ENCODE measurements at places on chromosomes 6 and 20.

DNA sequence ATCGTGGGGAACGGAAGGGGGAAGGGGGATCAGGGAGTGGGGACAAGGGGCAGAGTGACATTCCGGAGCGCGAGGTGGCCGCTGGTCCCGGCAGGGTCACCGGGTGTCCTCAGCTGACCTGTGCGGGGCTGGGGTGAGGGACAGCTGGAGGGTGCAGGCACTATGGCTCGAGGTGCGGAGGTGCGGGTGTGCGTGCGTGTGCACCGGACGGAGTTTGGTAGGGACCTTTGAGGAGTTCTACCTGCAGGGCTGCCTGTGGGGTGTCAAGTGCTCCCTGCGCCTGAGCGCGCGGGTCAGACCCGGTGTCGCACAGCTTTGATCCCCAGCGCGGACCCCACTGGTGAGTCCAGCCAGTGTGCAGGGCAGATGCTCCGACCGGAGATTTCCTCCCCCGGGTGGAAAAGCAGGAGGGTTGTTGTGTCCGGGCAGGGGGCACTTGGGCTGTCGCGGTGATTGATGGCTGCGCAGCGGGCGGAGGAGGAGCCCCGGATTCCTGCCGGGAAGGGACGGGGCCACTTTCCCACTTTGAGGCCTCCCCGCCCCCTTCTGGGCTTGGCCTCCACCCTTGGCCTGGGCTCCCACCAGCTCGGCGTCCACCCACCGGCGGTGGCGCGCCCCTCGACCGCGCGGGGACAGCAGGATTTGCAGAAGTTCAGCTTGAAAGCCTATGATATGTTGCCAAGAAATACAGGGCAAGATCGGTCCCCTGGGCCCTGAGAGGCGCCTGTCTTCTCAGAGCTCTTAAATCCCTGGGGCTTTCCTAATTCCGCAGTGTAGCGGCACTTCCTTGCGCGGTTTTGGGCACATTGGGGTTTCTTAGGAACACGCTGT is 658 bp downstream of the RIN2 start:
- peak; percentile 4 for DNase-seq

- peak; percentile 90 for DNase-seq
These were observed at the start of gene TTPAL for GRCh38 chr20:44475694-44476560. TTPAL (plus strand) TSS chr20:44475874; CDS start chr20:44480000, 4,126 bp downstream.

DNA sequence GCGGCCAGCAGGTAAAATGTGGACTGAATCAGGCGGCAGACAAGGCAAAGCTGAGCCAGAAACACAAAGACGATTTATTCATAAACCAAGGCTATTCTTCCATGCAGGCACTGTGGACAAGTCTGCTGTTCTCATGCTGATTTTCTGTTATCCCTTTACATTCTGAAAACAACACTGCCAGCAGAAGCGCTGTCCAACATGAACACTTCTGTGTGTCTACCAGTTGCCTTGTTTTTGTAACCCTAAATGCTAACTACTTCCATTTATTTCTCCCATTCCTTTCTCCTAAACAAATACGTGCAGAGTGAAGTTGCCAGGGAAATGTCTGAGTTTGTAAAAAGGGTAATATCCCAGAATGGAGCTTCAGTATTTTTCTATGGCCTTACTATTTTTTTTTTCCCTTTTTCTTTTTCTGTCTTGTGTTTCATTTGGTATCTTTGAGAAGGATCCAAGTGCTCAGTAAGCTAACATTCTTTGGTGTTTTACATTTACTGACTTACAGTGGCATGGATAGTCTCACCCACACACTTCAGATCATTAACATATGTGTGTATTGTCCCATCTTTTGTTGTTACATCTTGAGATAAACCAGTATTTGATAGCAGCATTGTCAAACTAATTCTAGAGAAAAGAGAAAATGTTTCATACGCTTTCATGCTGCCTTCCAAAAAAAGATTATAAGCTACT is 1308.9 kb upstream of the MAP3K7 start:
- no peak for DNase-seq

DNA sequence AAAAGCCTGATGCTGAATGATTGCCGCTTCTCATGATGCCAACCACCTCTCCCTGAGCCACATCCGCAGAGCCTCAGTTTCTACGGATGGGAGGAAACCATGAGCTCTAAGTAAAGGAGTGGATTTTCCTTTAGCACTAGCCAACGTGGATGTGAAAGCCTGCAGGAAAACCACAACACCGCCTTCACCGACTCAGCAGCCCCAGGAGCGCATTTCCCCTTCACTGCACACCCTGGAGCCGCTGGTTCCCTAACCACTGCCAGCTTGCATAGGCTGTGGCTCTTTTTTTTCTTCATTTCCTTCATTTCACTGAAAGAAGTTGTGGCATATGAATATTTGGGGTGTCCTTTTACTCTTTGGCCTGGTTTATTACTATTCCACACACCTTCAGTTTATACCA is 50.5 kb upstream of the SSTR4 start:
- no peak for DNase-seq

- DNase-seq, result peak; percentile 25
These were observed 14.4 kb upstream of the TRIB3 start for GRCh38 chr20:366041-366718.

- DNase-seq, result no peak
These were observed 211.9 kb downstream of the FOXC1 start for GRCh38 chr6:1821513-1822183.

DNA sequence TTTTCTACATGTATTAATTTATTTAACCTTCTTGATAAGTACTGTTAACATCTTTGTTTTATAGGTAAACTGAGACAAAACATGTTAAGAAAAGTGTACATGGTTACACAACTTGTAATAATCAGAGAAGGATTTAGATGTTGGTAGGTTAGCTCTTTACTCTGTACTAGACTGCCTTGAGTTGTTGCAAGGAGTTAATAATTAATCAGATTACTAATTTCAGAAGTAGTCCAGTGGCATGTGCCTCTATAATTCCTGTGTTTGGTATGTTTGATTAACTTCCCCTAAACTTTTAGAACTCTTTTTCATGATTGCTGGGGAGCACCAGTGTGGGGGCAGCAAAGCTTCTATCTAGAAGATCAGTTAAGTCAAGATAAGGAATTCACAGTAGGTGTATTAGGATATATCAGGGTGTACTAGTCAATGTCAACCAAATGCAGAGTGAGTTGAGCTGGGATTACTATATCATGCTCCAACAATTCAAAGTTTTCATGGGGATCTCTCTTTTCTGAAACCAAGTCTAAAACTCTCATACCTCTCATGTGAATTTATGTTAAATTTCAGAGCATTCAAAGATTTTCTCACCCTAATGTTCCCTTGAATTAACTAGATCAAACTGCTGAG is 129.7 kb upstream of the AHI1 start:
- DNase-seq, result no peak

GRCh38 chr6:129730477-129731165 is 20.6 kb upstream of the ARHGAP18 start:
- peak; percentile 66 for DNase-seq

GRCh38 chr6:3205913-3206312 is 21.5 kb downstream of the TUBB2B start:
- no peak for DNase-seq

DNA sequence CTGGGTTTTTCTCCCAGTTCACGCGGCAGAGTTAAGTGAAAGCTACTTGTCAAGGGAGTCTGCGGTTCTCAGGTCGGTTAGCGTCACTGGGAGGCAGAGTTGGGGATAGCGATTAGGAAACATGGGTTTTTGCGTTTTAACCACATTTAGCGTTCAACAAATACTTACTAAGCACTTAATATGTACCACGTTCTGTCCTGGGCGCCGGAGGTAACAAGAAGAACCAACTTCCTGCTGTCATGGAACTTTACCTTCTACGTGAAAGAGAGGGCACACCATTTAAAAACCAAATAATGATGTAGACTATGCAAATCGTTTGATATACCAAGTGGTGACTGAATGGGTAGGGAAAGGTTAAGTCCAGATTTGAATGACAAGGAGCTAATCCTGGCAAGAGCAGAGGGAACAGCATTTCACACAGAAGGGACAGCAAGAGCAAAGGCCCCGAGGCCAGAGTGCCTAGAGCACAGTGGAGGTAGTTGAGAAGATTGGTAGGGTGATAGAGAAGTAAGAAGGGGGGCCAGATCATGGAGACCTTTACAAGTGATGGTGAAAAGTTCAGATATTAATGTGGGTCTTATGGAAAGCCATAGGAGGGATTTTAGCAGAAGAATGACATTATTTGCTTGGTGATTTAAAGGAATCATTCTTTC is 744 bp downstream of the RIOK1 start:
- peak; percentile 70 for DNase-seq

- no peak for DNase-seq
These were observed 70.3 kb downstream of the PKHD1 start for GRCh38 chr6:52016915-52017748.

DNA sequence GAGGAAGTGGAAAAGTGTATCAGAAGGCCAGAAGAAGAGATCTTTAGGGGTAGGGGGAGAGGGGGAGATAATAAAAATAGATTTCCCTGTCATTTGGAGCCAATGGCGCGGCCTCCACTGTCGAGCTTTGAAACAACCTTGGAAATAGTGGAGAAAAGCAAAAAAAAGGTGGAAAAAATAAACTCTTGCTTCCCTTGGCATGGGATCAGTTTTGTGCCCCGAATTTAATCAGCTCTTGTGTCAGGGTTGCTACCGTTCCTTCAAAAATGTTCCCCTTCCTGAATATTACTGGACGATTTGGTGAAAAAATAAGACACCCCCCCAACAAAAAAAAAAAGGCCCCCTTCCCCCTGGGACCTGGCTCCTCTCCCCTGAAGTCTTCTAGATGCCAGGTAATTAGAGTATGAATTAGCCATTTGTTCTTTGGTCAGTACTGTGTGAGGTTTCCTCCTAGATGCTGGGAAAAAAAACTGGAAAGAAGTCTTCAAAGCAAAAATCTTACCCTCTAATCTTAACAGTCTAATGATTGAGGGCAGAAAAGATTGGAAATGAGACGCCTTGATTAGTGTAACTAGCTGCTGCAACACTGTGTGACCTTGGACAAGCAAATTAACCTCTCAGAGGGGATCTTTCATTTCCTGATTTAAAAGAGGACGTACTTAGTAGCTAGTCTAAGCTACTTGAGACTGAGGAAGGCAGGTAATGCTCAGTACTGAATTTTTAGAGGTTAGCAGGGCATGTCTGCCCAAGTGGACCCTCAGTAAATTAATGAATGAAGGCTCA is 872 bp upstream of the RBM39 start:
- DNase-seq, result peak; percentile 63

- DNase-seq, result no peak
These were observed 13.2 kb downstream of the DNAJC5 start for GRCh38 chr20:63908008-63908682.

DNA sequence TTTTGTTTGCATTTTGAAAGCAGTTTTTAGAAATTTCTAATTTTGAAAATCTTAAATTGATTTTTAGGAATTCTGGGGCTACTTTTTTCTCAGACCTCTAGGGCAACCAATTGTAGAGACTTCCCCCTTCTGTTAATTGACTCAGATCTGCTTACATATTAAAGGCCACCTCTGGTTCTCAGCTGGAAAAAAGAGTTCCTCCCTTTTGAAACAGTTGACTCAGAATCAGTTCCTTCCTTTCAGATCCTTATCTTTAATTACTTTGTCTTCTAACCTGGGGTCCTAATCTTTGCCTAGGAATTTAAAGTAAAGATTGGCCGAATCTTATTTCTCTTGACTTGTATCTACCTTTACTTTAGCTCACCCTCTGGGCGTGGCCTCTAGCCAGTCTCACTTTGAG is 146.8 kb downstream of the LAMA2 start:
- no peak for DNase-seq

GRCh38 chr6:161850562-161850961 is 576.7 kb upstream of the AGPAT4 start:
- no peak for DNase-seq

All from CD4-positive, alpha-beta T cell treated with Interleukin-21 for 1 hour (primary cell).